Naive thymus-derived CD8-positive, alpha-beta T cell (primary cell): ENCODE measurements at places on chromosomes 16 and 17.

GRCh38 chr17:75032720-75033280, 14.0 kb downstream of the ATP5PD start:
- H3K4me1 ChIP-seq, result peaks cover 56% of the 10 kb centered on the region
- no peaks in the 10 kb centered on the region for H3K27me3 ChIP-seq
- peak overlapping the region; percentile 98 for H3K27ac ChIP-seq

GRCh38 chr16:22683730-22684573, 130.0 kb upstream of the HS3ST2 start:
- H3K4me1 ChIP-seq, result peaks cover 2% of the 10 kb centered on the region
- peaks cover 20% of the 10 kb centered on the region for H3K27me3 ChIP-seq
- H3K27ac ChIP-seq, result no peak overlapping the region
- H3K4me3 ChIP-seq, result no peak overlapping the region
- DNase-seq, result no peak
- peaks cover 9% of the 10 kb centered on the region for H3K36me3 ChIP-seq

DNA sequence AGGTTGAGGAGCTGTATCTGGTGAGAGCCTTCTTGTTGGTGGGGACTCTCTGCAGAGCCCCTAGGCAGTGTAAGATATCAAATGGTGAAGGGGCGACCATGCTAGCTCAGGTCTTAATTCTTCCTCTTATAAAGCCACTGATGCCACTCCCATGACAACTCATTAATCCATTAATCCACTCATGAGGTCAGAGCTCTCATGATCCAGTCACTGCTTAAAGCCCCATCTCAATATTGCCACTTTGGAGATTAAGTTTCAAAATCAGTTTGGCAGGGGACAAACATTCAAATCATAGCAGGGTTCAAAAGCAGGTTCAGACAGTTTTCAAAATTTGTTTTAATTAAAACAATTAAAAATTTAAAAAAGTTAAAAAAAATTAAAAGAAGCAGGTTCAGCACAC, 13.1 kb upstream of the SPECC1 start:
- DNase-seq, result no peak
- H3K36me3 ChIP-seq, result no peaks in the 10 kb centered on the region
- H3K4me1 ChIP-seq, result peaks cover 5% of the 10 kb centered on the region
- H3K27ac ChIP-seq, result no peak overlapping the region
- no peak overlapping the region for H3K4me3 ChIP-seq
- peaks cover 29% of the 10 kb centered on the region for H3K27me3 ChIP-seq

DNA sequence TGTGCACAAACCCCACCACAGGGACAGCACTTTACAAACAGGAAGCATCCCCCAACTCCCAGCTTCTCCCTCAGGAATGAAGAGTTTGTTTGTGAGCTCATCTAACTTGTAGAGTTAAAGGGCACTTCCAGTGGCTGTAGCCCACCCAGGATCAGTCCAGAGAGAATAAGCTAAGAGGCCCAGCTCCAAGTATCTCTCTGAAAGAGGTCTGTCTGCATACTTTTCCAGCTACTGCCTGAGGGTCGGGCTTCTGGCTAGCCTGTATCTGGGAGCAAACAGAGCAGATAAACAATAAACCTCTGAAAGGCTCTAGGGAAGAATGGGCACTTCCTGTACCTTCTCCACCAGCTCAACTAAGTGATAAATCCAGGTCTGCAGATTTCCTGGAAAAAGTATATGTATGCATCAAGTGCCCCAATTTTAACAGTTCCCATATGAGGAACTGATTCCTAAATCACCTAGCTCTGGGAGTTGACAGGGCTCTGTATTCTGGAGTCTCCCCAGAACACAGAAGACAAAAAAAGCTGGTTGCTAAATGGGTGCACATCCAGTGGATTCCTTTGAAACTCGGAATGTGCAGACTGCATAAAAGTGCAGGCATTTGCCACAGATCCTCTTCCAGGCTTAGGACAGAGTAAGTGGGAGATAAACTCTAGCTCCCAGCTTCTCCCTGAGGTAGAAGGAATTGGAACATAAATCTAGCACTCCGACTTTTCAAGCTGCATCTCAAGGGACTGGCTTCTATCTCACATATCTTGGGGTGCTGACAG, 37.1 kb upstream of the MYLK3 start:
- no peak overlapping the region for H3K27ac ChIP-seq
- peaks cover 9% of the 10 kb centered on the region for H3K36me3 ChIP-seq
- no peak for DNase-seq

DNA sequence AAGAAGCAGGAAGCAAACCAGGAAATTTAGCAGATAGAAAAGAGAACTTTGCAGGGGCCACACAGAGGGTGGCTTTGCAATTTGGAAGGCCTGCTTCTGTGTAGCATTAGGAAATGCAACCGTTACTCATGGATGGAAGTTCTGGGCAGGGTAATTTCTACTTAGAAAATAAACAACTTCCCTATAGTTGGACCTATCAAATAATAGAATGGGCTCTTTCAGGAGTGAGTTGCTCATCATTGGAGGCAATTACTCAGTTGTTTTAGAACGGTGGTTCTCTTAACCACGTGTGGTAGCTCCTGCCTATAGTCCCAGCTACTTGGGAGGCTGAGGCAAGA, 25.8 kb upstream of the HS3ST2 start:
- peaks cover 8% of the 10 kb centered on the region for H3K4me1 ChIP-seq
- no peak overlapping the region for H3K4me3 ChIP-seq

DNA sequence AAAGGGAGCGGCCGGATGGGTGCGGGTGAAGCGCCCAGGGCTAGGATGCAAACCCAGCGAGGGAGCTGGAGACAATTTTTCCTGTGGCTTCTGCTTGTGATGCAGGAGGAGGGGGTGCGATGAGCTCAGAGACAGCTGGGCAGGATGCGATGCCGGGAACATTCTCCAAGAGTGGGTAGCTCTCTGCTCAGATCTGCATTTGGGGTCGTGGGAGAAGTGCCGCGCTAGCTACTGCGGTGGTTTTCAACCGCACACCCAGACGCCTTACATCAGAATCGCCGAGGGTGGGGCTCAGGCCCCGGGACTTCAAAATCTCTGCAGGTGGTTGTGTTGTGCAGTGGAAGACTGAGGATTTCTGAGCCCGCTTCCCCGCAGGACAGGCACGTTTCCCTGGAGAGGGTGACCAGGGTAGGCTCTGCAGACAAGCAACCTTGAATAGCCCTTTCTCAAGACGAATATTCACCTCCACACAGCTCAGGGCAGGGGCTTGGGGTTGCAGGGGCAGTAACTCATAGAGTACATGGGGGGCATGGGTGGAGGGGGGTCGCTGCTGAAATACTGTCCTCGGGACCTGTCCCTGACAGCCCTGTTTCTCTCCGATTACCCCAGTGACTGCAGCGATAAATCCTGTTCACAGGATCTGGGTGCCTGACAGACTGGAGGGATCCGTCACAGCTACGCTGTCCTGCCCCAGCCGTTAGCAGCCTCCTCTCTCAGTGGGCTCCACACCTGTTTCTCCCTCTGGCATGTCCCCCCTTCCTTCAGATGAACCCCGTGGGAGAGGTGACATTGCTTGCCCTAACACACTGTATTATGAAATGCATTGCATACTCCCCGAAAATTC, 63.3 kb downstream of the HAPSTR1 start:
- no peak for DNase-seq
- peaks cover 2% of the 10 kb centered on the region for H3K36me3 ChIP-seq
- no peak overlapping the region for H3K4me3 ChIP-seq
- H3K27ac ChIP-seq, result no peak overlapping the region
- H3K4me1 ChIP-seq, result peaks cover 5% of the 10 kb centered on the region
- peaks cover 17% of the 10 kb centered on the region for H3K27me3 ChIP-seq

DNA sequence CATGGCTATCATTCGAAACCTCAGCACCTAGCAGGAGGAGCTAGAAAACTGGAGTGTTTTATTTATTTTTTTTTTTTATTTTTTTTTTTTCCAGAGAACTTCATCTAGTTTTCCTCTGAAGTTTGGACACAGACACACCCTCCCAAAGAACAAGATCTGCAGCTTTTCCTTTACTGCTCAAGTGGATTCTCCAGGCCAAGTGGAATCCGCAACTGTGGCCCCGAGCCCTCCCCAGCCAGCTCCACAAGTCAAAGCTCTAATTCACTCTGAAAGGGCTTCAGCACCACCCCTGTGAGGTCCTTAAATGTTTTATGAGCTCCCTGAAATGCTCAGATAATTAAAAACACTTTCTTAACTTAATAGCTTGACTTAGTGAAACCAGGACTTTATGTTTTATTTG, 332.1 kb upstream of the DYNLRB2 start:
- no peaks in the 10 kb centered on the region for H3K4me1 ChIP-seq
- H3K27me3 ChIP-seq, result peaks cover 18% of the 10 kb centered on the region
- DNase-seq, result no peak
- no peak overlapping the region for H3K4me3 ChIP-seq
- H3K36me3 ChIP-seq, result no peaks in the 10 kb centered on the region

DNA sequence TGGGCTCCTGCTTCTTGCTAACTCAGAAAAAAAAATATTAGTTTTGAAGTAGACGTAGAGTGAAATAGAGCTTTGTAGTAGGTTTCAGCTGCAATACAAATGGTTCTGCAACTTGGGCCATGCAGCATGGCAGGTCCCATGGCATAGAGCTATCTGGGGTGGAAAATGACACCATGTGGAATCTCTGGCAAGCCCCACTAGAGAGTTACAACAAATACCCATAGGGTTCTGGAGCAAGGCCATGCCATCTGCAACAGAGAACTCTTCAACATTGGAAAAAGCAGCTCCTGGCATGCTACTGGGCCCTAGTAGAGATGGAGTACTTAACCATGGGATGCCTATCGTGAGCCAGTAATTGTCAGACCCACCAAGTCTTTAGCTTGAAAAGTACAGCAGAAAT, 25.3 kb upstream of the RBBP6 start:
- no peak for DNase-seq
- H3K4me1 ChIP-seq, result peaks cover 8% of the 10 kb centered on the region
- no peaks in the 10 kb centered on the region for H3K36me3 ChIP-seq
- peaks cover 3% of the 10 kb centered on the region for H3K27me3 ChIP-seq

DNA sequence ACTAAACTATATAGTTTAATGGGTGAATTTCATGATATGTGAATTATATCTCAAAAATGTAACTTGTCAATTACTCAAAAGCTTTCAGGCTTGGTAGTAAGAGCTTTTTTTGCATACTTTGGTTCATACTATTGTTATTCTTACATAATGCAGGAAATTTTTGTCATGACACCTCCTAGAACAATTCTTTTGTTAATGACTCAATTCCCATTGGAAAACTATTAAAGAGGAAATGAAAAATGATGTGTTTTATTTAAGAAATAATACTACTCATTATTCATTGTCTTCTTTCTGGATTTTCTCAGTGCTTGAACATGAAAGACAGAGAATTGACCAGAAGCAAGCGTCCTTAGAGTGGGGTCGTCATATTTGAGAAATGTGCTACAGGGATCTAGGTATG, 196.4 kb upstream of the KCNJ16 start:
- peaks cover 2% of the 10 kb centered on the region for H3K27me3 ChIP-seq
- no peak overlapping the region for H3K4me3 ChIP-seq
- no peak for DNase-seq
- no peak overlapping the region for H3K27ac ChIP-seq
- no peaks in the 10 kb centered on the region for H3K36me3 ChIP-seq

DNA sequence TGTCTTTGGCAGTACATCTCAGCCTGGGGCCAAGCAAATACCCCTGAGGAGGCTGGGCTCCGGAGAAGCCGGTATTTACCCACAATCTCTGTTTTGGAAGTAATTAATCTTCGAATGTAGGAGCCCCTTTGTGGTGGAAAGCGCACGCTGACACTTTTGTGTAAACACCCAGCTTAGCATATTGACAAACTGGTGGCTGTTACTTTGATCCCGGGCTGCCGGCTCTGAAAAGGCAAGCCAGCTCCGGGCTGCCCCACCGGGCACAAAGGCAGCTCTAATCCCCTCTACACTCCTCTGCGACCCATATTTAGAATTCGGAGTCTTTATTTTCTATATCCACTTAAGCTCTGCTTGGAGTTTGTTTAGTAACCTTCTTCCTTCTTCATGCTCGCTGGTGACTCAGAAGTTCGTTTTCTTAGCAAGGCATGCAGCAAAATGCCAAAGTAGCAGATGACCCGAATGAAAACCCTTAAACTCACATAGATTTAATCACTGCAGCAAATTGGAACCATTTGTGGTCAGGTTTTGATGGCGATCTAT, 144.0 kb upstream of the IRX3 start:
- no peaks in the 10 kb centered on the region for H3K4me1 ChIP-seq
- H3K27me3 ChIP-seq, result peaks cover 40% of the 10 kb centered on the region
- no peak overlapping the region for H3K27ac ChIP-seq
- no peak for DNase-seq
- no peak overlapping the region for H3K4me3 ChIP-seq
- peaks cover 14% of the 10 kb centered on the region for H3K36me3 ChIP-seq

GRCh38 chr16:10683170-10683569, 11.6 kb downstream of the TEKT5 start:
- no peak for DNase-seq
- no peaks in the 10 kb centered on the region for H3K36me3 ChIP-seq
- no peak overlapping the region for H3K4me3 ChIP-seq
- H3K4me1 ChIP-seq, result no peaks in the 10 kb centered on the region
- no peak overlapping the region for H3K27ac ChIP-seq

- no peaks in the 10 kb centered on the region for H3K27me3 ChIP-seq
- no peak for DNase-seq
- H3K4me1 ChIP-seq, result no peaks in the 10 kb centered on the region
- peaks cover 10% of the 10 kb centered on the region for H3K36me3 ChIP-seq
- H3K4me3 ChIP-seq, result no peak overlapping the region
Measured at GRCh38 chr16:16148755-16149154, 74.5 kb downstream of the ABCC6 start.

GRCh38 chr17:44424828-44425461, 35.5 kb upstream of the ITGA2B start:
- H3K4me1 ChIP-seq, result peaks cover 4% of the 10 kb centered on the region
- H3K36me3 ChIP-seq, result peaks cover 82% of the 10 kb centered on the region
- no peak overlapping the region for H3K4me3 ChIP-seq
- no peak overlapping the region for H3K27ac ChIP-seq

DNA sequence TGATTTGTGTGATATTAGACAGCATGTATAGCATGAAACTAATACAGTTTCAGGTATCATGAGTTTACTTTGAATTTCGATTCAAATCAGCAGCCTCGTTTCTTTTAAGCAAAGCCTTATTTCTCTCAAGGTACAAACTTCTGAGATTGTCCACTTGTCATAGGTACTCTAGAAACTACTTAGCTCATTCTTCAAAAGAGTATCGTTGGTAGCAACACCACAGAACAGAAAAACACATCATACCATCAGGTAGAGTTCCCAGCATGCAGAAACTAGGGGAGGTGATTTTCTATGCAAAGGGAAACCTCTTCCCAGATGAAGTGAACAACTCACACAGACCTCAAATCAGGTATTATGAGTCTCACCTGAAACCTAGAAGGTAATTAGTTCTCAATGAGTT, 237.0 kb upstream of the SOX9 start:
- no peak overlapping the region for H3K27ac ChIP-seq
- no peak overlapping the region for H3K4me3 ChIP-seq
- no peaks in the 10 kb centered on the region for H3K4me1 ChIP-seq
- peaks cover 6% of the 10 kb centered on the region for H3K27me3 ChIP-seq
- no peak for DNase-seq

DNA sequence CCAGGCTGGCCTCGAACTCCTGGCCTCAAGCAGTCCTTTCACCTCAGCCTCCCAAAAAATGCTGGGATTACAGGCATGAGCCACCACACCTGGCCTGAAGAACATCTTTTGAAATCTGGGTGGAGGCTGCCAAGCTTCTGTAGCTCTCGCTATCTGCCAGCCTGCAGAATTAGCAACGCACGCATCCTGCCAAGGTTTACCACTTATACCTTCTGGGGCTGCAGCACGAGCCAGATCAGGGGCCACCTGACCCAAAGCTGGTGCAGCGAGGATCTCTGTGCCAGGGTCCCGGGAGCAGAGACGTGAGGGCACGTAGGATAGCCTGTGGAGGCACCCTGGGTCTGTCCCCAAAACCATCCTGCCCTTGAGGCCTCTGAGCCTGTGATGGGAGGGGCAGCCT, 22.2 kb downstream of the SLC38A8 start:
- no peaks in the 10 kb centered on the region for H3K36me3 ChIP-seq
- no peak overlapping the region for H3K27ac ChIP-seq
- H3K4me1 ChIP-seq, result no peaks in the 10 kb centered on the region
- no peak overlapping the region for H3K4me3 ChIP-seq
- no peak for DNase-seq
